ENCODE measurements at places on chromosomes 13 and 19. TPM values are rescaled to one million over a fixed set of nuclear protein-coding genes. Genes with fewer than 3 reads are reported as not detected.

Gene NLRP7
- total RNA-seq, result not detected

Gene ATP8B3
- 0.95 TPM for total RNA-seq

Gene ERVV-1
- not detected for total RNA-seq

Gene NTF4
- 0.16 TPM for total RNA-seq

Gene BICRA
- total RNA-seq, result 2.4 TPM

Gene CDX2
- not detected for total RNA-seq

Gene NAPSA
- total RNA-seq, result 0.16 TPM

Gene TUBB4A
- total RNA-seq, result not detected

Gene CGB5
- not detected for total RNA-seq

Gene A1BG
- total RNA-seq, result 19.7 TPM

Gene CACNG6
- 0.47 TPM for total RNA-seq

Gene CYP4F11
- under 0.01 TPM for total RNA-seq

Gene KISS1R
- 0.09 TPM for total RNA-seq

Gene ZNF83
- total RNA-seq, result 49.4 TPM

Gene SIGLEC14
- total RNA-seq, result not detected

Gene ZNF534
- 0.17 TPM for total RNA-seq

Gene ABHD17A
- total RNA-seq, result 85.9 TPM

Gene IGFL2
- total RNA-seq, result not detected

Gene KIR2DL3
- not detected for total RNA-seq

Gene IRGC
- total RNA-seq, result not detected

Gene FGF21
- not detected for total RNA-seq

Gene ETV2
- total RNA-seq, result 0.17 TPM

Gene CYP4F8
- total RNA-seq, result under 0.01 TPM

Gene PCDH20
- not detected for total RNA-seq

Gene CARD8
- total RNA-seq, result 12.5 TPM

Gene ZNF442
- total RNA-seq, result 3.8 TPM

Gene FPR1
- not detected for total RNA-seq

Gene FCER2
- not detected for total RNA-seq

Gene ZNF765
- total RNA-seq, result 8.5 TPM

Gene ATP7B
- 0.79 TPM for total RNA-seq

Gene GAPDHS
- not detected for total RNA-seq

Gene NANOS3
- not detected for total RNA-seq

Gene DIAPH3
- 0.77 TPM for total RNA-seq

Gene ZNF792
- 5.2 TPM for total RNA-seq

Gene LILRA1
- not detected for total RNA-seq

Gene GJA3
- total RNA-seq, result 21.3 TPM

Gene F2RL3
- total RNA-seq, result 0.09 TPM

Gene SCEL
- 0.09 TPM for total RNA-seq

Gene RASAL3
- total RNA-seq, result under 0.01 TPM
